ENCODE measurements at places on chromosomes 16 and 17.

GRCh38 chr16:49932434-49932833 lies 76.5 kb upstream of the ZNF423 start:
- DNase-seq = no peak

DNA sequence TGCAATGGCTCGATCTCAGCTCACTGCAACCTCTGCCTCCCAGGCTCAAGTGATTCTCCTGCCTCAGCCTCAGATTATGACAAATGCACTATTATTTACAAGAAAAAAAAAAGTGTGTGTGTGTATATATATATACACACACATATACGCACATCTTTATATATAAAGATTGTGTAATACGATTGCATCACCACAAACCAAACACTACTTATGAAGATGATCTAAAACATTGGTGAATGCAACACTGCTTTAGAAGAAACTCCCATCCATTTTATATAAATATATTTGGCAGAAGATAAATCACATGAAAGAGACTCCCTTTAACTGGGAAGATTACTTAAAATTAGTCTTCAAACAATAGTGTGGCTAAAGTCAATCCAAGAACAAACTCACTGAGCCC lies 96.7 kb downstream of the SYCE1L start:
- DNase-seq = no peak

- no peak for DNase-seq
Measured at GRCh38 chr17:61479493-61480413, 27.5 kb downstream of the TBX4 start.

GRCh38 chr16:31409433-31409832 lies 16.3 kb downstream of the ITGAD start:
- no peak for DNase-seq
